ENCODE measurements at places on chromosomes 5 and 9. TPM values are rescaled to one million over a fixed set of nuclear protein-coding genes. Genes with fewer than 3 reads are reported as not detected.

The SLC45A2 gene
- total RNA-seq, result 2.0 TPM

The AGXT2 gene
- not detected for total RNA-seq

The ISL1 gene
- total RNA-seq, result not detected

The C5orf46 gene
- 0.36 TPM for total RNA-seq

All from RPMI7951 (cell line).